ENCODE measurements at places on chromosomes 13 and 19. TPM values are rescaled to one million over a fixed set of nuclear protein-coding genes. Genes with fewer than 3 reads are reported as not detected.

GRCh38 chr13:111065698-111066097 is 49.4 kb upstream of the ARHGEF7 start:
- peaks cover 3% of the 10 kb centered on the region for H3K4me1 ChIP-seq
- no peak for DNase-seq
- no peaks in the 10 kb centered on the region for H3K27me3 ChIP-seq
- H3K4me3 ChIP-seq, result no peak overlapping the region
- H3K27ac ChIP-seq, result no peak overlapping the region

CLEC4G gene
- 43.9 TPM for total RNA-seq

- H3K36me3 ChIP-seq, result peaks cover 7% of the 10 kb centered on the region
- H3K4me1 ChIP-seq, result no peaks in the 10 kb centered on the region
- no peaks in the 10 kb centered on the region for H3K27me3 ChIP-seq
These were observed 8.7 kb downstream of the EML2 start for GRCh38 chr19:45630463-45630862.

DNA sequence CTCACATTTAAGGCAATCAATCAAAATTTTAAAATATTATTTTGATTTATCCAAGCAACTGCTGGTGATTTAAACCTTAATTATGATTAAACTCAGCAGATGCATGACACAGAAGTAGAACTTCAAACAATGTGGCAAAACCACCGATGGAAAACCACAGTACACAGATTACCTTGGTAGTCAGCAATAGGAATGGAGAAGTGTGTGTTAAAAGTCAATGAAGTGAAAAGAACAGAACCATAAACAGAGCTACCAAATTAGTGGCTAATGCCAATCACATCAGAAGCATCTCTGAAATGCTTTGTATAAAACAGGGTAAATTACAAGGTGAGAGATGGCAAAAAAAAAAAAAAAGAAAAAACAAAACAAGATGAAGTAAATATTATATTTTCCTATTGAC is 31.2 kb downstream of the KATNAL1 start:
- H3K27ac ChIP-seq, result no peak overlapping the region
- H3K4me3 ChIP-seq, result no peak overlapping the region
- no peaks in the 10 kb centered on the region for H3K36me3 ChIP-seq
- no peaks in the 10 kb centered on the region for H3K4me1 ChIP-seq

GRCh38 chr19:27694361-27695055 is 1518.4 kb downstream of the UQCRFS1 start:
- H3K27ac ChIP-seq, result no peak overlapping the region
- H3K27me3 ChIP-seq, result no peaks in the 10 kb centered on the region
- no peak for DNase-seq
- no peaks in the 10 kb centered on the region for H3K4me1 ChIP-seq
